ENCODE measurements at places on chromosomes 1 and 21.

- no peak for DNase-seq
These were observed 565.2 kb upstream of the ADAMTS5 start for GRCh38 chr21:27532076-27532475.

GRCh38 chr1:2311184-2312032 lies 79.9 kb downstream of the MORN1 start:
- no peak for DNase-seq

- DNase-seq, result no peak
These were observed 29.1 kb downstream of the IGFN1 start for GRCh38 chr1:201219481-201220387.

- no peak for DNase-seq
These were observed 2.6 kb downstream of the TUFT1 start for GRCh38 chr1:151542710-151543129.

All from NCI-H774 (cell line).